ENCODE measurements at places on chromosomes 6 and 20. TPM values are rescaled to one million over a fixed set of nuclear protein-coding genes. Genes with fewer than 3 reads are reported as not detected.

The C20orf141 gene
- not detected for total RNA-seq

The TAP2 gene
- 23.1 TPM for total RNA-seq

The SLC16A10 gene
- total RNA-seq: 0.24 TPM

The THBD gene
- total RNA-seq: 46.5 TPM

The ENPP4 gene
- 0.80 TPM for total RNA-seq

The SYNGAP1 gene
- total RNA-seq: 7.1 TPM

The FERMT1 gene
- total RNA-seq: 34.0 TPM

The SLC22A1 gene
- 0.44 TPM for total RNA-seq

The TAF4 gene
- 7.7 TPM for total RNA-seq

The VSTM2L gene
- total RNA-seq: 0.52 TPM

The SIGLEC1 gene
- 0.80 TPM for total RNA-seq

The XKR7 gene
- total RNA-seq: not detected

The PTK6 gene
- 92.7 TPM for total RNA-seq

The SIRPB1 gene
- total RNA-seq: 3.5 TPM

The C20orf202 gene
- 0.24 TPM for total RNA-seq

The ULBP3 gene
- total RNA-seq: 3.8 TPM

The BCAS1 gene
- 1.8 TPM for total RNA-seq

The TGIF2 gene
- 7.5 TPM for total RNA-seq

The RIMS1 gene
- 0.48 TPM for total RNA-seq

The VGLL2 gene
- total RNA-seq: not detected

The NEDD9 gene
- total RNA-seq: 4.1 TPM

The VARS2 gene
- 26.3 TPM for total RNA-seq

The LAMA2 gene
- total RNA-seq: 3.1 TPM

The CPXM1 gene
- total RNA-seq: 2.0 TPM

The SAMD10 gene
- 5.7 TPM for total RNA-seq

The PPP1R14C gene
- total RNA-seq: 36.0 TPM

The TRIM31 gene
- total RNA-seq: 0.20 TPM

The TOX2 gene
- 1.2 TPM for total RNA-seq

Measured in esophagus mucosa (tissue), 1 donor.